ENCODE measurements at places on chromosomes 4 and X. TPM values are rescaled to one million over a fixed set of nuclear protein-coding genes. Genes with fewer than 3 reads are reported as not detected.
A peak's percentile ranks its signal among the peaks of the same experiment; 100 is the strongest.

The CENPVL3 gene
- total RNA-seq: not detected

DNA sequence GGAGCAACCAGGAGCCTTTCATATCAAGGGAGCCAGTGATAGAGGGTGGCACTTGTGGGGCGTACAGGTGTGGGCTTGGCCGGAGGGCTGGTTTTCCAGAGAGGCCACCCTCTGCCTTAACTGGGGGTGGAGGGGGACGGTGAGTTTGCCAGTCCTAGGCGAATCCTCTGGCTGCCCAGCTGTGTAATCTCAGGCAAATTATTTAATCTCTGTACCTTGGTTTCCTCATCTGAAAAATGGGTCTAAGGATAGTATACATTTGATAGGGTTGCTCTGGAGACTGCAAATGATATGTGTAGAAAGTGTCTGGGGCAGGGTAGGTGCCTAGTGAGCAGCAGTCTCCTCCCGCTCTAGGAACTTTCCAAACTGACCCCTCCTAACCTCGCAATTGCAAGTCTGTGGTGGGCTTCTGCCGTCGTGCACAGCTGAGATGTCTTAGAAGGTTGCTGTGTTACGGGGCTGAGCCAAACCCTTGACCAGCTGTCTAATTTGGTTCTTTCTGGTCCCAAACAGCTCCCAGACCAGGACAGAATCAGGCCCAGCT is 3.8 kb upstream of the CXCR3 start:
- no peaks in the 10 kb centered on the region for H3K36me3 ChIP-seq
- no peak overlapping the region for H3K4me3 ChIP-seq
- H3K27me3 ChIP-seq: no peaks in the 10 kb centered on the region
- peak overlapping the region; percentile 94 for H3K27ac ChIP-seq
- H3K4me1 ChIP-seq: peaks cover 36% of the 10 kb centered on the region

DNA sequence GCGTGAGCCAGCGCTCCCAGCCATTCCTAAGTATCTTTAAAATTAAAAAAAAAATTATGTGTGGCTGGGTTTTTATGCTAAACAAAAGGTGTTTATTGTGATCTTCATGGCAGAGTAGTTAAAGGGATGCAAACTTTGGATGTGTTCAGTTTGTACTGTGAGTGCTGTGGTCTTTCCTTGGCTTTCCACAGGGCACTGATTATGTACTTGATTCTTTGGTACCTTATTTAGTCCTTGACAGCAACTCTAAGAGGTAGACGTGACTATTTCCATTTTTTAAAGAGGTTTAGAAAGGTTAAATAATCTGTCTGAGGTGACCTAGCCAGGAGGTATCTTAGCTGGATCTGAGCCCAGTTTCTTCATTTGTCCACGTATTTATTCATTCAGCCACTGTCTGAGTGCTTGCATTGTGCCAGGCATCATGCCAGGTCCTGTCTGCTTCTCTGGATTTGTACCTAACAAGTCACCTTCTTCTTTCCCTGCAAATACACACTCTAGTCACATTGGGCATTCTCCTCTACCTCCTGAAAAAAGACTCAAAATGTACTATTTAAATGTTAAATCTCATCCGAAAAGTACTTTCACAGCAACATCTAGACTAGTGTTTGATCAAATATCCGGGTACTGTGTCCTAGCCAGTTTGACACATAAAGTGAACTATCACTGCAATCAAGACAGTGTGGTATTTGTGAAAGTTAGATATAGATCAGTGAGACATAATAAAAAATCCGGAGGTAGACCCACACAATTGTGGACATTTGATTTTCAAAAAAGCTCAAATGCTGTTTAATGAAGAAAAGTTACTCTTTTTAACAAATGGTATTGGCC is 31.5 kb downstream of the WWC2 start:
- H3K4me3 ChIP-seq: no peak overlapping the region
- DNase-seq: no peak
- H3K36me3 ChIP-seq: no peaks in the 10 kb centered on the region
- peaks cover 6% of the 10 kb centered on the region for H3K4me1 ChIP-seq

The HS3ST1 gene
- 15.9 TPM for total RNA-seq

The NOX1 gene
- total RNA-seq: not detected

DNA sequence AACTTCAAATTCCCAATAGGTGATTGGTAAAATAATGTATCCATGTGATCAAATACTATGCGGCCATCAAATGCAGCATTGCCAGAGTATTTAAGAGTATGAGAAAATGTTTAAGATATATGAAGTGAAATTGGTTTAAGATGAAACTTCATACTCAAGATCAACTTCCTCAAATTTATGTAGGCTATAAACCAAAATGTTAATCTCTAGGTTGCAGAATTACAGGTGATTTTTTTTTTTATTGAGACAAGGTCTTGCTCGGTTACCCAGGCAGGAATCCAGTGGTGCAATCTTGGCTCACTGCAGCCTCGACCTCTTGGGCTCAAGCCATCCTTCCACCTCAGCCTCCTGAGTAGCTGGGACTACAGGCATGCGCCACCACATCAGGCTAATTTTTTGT is 25.3 kb downstream of the ACSL4 start:
- no peaks in the 10 kb centered on the region for H3K27me3 ChIP-seq
- no peaks in the 10 kb centered on the region for H3K36me3 ChIP-seq
- DNase-seq: no peak
- H3K4me3 ChIP-seq: no peak overlapping the region
- H3K27ac ChIP-seq: no peak overlapping the region
